ENCODE measurements at places on chromosomes 7 and 10.

GRCh38 chr7:157690833-157691585 is 354.2 kb downstream of the DNAJB6 start:
- DNase-seq, result peak; percentile 34

DNA sequence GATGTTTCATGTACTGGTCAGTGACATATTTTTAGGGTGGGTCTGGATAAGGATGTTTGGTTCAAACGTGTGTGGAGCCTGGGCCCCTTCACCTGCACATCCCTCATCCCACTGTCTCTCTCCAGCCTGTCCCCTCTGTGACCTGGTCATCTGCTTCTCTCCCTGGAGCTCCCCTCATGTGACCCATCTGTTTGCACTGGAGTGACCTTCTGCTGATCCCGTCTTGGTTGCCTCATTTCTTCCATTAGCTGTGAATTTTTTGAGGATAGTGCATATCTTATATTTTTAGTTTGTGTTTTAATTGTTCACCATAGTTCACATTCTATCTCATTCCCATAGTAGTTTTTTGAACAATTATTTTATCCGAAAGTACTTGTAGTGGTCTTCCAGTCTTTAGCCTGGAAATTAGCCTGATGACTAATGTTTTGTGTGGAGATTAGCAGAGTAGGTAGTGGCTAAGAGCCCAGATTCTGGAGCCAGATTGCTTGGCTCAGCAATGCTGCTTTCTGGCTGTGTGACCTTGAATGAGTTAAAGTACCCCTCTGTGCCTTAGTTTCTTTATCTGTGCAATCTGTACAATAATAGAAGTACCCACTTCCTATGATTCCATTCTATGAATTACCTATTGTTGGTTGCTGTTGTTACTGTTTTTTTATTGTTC is 224.5 kb downstream of the LRMDA start:
- DNase-seq, result no peak

- peak; percentile 44 for DNase-seq
Measured at GRCh38 chr10:112950714-112951358, 789 bp downstream of the TCF7L2 start.

GRCh38 chr10:62108759-62109586 is 159.7 kb downstream of the RTKN2 start:
- DNase-seq, result no peak

- no peak for DNase-seq
Measured at GRCh38 chr7:84102213-84102612, 92.4 kb downstream of the SEMA3A start.

- no peak for DNase-seq
Measured at GRCh38 chr7:157577061-157577460, 240.3 kb downstream of the DNAJB6 start.
